AG04449 (cell line): ENCODE measurements at places on chromosomes 6 and 20.

DNA sequence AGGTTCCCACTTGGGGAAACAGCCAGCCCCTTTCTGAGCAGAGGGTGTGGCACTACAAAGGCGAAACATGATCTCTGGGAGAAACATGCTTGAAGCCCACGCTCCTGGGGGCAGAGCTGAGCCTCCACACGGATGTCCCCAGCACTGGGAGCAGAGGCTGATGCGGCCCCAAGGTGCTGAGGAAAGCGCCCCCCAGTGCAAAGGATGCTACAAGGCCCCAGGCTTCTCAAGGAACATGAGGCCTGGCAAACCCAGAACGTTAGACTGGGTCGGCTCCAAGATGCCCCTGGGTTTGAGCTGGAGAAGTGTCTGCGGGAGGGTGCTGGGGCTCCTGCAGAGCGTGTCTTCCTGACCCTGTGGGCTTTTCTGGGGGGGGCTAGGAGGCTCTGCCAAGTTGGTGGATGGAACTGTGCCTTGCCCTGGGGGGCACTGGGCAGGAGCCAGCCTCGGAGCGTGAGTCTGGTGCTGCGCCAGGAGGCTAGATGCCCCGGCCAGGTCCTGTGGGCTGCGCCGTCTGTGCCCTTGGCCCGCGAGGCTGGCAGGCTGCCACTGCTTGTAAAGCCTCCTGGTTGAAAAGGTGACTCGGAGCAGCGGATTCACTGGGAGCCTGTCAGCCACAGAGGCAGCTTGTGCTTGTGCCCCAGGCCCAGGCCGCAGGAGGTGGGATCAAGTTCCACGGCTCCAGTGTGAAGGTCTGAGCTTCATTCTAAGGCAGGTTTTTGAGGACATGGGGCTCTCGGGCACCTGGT is 8.1 kb downstream of the SYNJ2 start:
- DNase-seq: no peak

GRCh38 chr6:25835442-25836283 is 3.8 kb upstream of the SLC17A1 start:
- DNase-seq: no peak

DNA sequence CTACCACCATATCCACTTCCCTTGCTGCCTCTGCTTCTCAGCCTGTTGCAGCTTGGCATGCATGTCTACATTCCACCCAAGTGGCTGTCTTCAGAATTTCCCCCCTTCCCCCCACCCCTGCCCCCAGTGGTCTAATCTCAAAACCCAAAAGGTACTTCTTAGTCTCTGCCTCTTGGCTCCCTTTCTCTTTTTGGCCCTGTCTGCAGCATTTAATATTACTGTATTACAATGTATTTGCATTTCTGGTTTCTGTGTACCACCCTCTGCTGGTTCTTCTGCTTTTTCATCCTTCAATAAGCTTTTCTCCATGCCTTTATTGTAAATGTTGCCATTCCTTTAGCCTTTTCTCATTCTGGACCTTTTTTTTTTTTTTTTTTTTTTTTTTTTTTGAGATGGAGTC is 43.0 kb downstream of the RPRD1B start:
- no peak for DNase-seq

- no peak for DNase-seq
Observed at GRCh38 chr6:35735452-35735851, 1.4 kb upstream of the ARMC12 start.

- no peak for DNase-seq
Observed at GRCh38 chr6:79742030-79742429, 110.9 kb downstream of the SH3BGRL2 start.

- no peak for DNase-seq
Observed at GRCh38 chr6:38599261-38599660, 40.5 kb downstream of the BTBD9 start.

DNA sequence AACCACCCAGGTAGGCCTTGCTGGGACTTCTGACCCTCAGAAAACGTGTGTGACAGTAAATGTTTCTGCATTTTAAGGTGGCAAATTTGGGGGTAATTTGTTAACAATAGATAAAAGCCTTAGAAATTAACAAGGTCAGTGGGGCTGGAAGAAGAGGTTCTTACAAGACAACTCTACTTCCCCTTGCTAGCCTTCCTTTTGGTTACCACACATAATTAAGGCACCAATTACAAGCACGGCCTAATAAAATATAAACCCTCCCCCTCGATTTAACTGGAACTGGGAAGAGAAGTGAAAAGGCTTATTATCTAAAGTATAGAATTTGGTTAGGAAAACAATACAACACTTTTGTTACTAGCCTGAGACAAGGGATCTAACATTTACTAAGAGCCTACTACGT is 38.8 kb downstream of the ELOVL5 start:
- no peak for DNase-seq

DNA sequence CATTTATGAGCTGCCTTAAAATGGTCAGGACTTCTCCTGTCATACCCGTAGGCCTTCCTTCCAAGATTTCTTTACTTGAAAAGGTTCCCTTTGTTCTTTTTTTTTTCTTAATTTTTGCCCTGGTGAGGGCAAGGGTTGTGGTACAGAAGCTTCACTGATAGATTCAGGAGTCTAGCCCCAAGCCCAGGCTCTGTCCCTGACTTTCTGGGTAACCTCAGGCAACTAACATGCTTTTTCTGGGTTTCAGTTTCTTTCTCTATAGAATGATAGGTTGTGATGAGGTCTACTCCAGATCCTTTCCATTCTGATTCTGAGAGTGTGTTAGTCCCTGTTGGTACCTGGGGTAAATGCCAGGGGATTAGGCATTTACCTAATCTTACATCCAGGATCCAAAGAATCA is 21.2 kb downstream of the SNPH start:
- DNase-seq: no peak

DNA sequence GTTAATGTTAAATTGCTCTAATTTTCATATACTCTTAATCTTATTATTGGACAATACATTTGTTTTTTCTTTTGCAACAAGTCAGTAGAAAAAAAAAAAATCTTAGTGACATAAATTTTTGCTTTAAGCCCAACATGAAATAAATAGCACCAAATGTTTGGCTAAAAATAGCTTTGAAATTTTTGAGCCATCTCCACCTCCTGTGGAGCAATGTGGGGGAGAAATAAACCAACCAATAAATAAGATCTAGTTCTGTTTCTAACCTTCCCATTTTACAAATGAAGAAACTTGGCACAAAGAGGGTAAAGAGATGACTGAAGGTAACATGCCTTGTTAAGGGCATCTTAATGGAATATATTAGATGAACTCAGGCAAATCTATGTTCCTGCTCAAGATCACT is 91.4 kb downstream of the PRKN start:
- no peak for DNase-seq

- DNase-seq: no peak
Observed at GRCh38 chr20:49620364-49621240, 52.7 kb upstream of the PTGIS start.

GRCh38 chr6:17476511-17476910 is 83.1 kb downstream of the CAP2 start:
- no peak for DNase-seq

GRCh38 chr6:122052346-122052900 is 347.0 kb upstream of the HSF2 start:
- no peak for DNase-seq

DNA sequence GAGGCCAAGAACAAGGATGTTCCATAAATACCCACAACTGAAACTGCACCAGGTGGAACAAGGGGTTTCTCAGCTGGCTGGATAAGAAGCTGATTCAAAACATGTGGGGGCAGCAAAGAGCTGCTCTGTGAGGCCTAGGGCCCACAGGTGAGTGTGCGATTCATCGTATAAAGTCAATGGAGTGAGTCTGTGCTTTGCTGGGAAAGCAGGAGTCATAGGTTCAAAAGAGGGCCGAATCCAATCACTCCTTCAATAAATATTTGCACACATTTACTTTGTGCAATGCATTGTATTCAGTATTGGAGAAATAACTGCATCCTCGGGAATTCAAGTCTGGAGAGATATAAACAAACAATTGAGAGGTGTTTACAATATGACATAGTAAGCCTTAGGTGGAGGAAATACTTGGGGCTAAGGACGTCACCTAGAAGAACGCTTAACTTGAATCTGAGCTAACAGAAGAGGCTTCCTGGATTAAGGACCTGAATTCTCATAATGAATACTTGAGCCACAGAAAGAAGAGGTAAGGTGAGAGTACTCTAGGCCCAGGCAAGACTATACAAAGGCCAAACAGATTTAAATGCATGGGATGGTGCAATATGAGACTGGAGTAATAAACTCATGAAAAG is 83.7 kb upstream of the TMEM30A start:
- DNase-seq: no peak

- DNase-seq: no peak
Observed at GRCh38 chr20:53068241-53068640, 96.1 kb downstream of the TSHZ2 start.

DNA sequence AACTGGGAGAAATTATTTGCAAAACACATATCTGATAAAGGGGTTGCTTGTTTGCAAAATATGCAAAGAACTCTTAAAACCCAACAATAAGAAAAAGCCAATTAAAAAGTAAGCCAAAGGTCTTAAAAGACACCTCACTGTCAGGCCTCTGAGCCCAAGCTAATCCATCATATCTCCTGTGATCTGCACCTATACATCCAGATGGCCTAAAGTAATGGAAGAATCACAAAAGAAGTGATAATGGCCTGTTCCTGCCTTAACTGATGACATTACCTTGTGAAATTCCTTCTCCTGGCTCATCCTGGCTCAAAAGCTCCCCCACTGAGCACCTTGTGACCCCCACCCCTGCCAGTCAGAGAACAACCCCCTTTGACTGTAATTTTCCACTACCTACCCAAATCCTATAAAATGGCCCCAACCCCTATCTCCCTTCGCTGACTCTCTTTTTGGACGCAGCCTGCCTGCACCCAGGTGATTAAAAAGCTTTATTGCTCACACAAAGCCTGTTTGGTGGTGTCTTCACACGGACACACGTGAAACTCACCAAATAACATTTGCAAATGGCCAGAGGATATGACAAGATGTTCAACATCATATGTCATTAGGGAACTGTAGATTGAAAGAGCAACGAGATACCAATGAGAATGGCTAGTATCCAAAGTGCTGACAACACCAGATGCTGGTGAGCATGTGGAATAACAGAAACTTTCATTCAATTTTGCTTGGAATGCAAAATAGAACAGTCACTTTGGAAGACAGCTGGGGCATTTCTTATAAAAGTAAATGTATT is 565.0 kb upstream of the ADGRB3 start:
- DNase-seq: no peak

GRCh38 chr20:50398064-50398463 is 112.1 kb upstream of the PTPN1 start:
- no peak for DNase-seq

DNA sequence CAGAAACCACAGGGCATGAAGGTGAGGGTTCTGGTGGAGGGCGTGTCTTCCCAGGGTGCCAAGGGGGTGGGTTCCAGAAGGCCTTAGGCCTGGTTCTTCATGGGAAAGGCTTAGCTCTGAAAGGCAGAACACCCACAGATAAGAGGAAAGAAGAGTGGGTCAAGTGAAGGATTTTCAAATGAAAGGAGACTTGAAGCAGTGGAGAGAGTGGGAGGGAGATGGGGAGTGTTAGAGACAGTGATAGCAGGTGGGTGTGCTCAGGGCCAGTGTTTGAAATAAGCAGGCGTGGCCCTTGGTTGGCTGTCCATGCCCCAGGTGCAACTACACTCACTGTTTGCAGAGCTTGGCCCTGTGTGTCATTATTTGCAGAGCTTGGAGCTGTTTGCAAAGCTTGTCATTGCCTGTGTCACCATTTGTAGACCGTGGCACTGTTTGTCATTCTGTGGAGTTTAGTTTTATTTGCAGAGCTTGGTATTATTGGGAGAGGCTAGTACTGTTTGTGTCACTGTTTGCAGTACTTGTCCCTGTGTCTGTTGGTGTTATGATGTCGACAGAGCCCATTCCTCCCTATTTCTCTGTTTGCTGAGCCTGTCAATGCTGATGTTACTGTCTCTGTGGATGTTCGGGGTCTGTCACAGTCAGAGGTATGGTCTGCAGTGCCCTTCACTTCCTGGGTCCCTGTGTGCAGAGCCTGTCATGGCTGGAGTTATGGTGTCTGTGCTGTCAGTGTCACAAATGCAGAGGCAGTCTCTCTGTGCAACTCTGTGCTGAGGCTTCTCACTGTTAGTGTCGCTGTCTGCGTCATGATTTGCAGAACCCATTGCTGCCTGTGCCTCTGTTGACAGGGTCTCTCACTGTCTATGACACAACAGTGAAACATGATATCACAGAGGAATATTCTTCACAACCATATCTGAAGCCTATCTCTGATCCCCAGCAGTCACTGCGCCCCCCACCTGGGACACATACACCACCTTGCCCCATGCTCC is 127.7 kb upstream of the LRFN2 start:
- no peak for DNase-seq

DNA sequence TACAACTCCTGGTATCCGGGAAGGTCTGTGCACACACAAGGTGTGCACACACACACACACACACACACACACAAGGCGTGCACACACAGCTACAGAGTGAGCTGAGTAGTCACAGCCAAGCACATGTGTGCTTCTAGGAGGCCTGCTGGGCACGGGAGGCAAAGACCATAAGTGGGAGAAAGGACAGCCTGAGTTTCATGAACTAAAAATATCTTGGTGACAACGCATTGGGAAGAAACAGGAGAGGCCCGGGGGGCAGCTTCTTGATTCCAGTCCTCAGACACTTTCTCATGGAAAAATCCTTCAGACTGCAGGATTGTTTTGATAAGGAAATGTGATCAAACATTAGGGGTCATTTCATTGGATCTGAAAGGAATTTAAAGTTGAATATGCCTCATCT is 2.6 kb downstream of the TRAF3IP2 start:
- DNase-seq: no peak

- DNase-seq: no peak
Observed at GRCh38 chr20:63052571-63053431, 46.0 kb upstream of the BHLHE23 start.

DNA sequence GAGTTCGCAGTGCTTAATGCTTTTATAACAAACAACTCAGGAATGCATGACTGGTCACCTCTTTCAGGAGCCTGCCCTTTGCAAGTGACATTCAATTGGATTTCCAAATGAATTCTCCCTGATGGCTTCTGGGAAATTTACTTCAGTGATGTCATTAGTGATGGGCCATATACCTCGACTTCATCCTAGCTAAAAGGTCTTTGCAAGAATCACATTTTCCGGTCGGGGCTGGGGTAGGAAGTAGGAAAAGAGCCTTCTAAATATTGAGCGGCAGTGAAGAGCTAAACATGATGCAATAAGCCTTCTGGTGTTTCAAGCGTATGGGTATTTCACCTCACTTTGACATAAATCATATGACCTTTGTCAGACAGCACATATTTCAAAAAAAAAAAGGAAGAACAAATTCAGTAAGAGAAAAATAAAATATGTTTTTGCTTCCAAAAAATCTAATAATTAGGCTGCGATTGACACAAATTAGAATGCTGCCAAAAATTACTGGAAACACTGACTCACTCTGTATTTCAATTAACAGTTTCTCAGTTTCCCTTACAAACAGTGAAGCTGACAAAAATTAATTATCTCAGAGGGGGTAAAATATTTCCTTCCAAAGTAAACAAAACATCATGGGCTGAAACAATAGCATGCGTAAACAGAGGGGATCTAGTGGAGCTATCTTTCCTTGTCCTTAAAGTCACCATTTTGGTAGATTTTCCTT is 39.8 kb downstream of the ADTRP start:
- DNase-seq: no peak

DNA sequence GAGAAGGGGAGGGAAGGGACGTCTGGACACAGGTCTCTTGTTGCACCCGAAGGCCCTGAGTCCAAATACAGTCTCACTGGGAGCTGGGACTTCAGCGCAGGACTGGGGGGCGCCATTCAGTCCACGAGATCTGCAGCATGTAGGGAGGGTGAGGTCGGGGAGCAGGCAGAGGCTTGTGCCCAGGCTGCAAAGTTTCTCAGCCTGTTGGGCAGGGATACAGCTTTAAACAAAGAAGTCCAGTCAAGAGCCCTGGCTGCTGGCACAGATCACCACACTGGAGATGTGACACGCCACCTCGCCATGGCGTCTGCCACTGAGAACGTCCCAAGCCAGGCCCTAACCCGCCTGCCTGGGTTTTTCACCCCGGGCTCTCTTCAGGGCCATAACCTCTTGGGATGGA is 256.6 kb downstream of the DLL1 start:
- DNase-seq: no peak
